ENCODE measurements at places on chromosomes 4 and X.

DNA sequence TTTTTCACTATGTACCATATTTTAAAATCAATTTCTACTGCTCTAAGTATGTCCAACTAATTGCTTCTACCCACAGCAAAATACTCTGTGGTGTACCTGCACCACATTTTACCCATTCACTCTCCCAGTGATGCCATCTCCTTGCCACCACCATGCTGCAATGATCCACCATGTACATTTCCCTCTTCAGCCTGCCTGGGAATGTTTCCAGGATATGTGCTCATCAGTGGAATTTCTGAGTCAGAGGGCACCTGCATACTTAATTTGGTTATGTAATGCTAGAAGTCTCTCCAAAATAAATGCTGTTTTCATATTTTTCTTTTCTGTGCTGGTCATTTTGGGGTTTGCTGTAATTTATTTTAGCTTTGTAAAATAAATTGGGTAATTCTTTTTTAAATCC, 33.2 kb upstream of the OCIAD2 start:
- DNase-seq, result peak; percentile 21

DNA sequence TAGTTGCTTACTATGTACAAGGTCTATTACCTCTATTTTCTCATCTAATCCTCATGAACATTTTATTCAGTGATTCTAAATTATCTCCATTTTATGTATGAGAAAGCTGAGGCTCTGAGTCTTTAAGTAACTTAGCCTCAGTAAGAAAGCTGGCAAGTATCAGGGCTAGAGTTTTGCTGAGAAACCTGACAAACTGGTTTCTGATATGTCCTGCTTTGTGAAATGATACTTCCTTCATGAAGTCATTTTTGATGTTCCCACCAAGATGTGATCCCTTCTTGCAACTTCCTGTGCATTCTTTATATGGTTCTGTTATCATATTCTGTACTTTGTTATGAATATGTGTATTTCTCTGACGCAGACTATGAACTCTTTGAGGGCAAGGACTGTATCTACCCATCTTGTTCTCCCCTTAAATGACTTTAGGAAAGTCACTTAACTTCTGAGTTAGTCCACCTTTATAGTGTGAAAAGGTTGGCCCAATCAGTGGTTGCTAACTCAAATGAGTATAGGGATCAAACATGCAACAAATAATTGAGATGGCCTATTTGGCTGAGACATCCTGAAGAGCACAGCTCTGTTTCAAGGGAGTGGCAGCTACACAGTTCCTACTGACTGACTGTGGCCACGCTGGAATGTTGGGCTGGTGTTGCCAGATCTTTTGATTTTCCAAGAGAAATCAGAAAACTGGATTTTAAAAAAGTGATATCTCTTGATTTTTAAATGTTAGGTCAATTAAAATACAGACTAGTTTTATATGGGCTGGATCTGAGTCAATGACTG, 127.9 kb upstream of the AMOT start:
- DNase-seq, result no peak

DNA sequence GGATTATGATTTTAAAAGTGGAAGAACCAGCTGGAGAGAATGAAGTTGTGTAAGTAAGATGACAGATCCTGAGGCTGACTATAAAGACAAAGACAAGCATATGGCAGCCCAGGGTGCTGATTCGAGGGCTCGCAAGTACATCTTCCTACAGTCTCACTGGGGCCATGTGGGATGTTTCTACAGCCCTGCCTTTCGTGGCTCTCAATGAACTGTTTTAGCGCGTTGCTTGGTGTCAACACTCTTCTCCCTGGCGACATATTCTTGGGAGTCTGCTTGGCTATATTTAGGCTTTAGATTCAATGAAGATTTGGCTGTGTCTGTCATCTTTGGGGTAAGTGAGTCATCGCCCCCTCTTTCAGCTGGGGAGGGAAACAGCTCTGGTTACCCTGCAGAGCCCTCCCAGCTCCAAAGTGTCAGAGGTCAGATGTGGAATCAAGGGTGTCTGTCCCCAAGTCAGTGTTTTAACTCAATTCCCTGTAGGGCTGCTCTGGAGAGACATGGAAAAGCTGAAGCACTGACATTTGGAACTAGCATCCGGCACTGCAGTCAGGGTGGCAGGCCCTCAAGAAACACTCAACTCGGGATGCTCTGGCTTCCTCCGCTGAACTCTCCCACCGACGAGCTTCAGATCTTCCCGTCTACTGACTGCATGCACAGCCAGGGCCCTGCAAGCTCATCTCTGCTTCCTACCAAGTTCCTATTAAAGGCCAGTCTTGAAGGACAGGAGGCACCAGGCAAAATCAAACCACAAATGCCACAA, 65.7 kb downstream of the GATB start:
- no peak for DNase-seq

GRCh38 chrX:45266456-45266855, 65.8 kb upstream of the DIPK2B start:
- DNase-seq, result no peak

- DNase-seq, result no peak
Measured at GRCh38 chr4:163939597-163939996, 445.1 kb downstream of the TMA16 start.

- no peak for DNase-seq
Measured at GRCh38 chr4:1451106-1451751, 45.0 kb upstream of the NKX1-1 start.

GRCh38 chr4:99507762-99508161, 3.1 kb upstream of the C4orf17 start:
- DNase-seq, result no peak

- DNase-seq, result no peak
Measured at GRCh38 chrX:3143043-3143799, 102.0 kb downstream of the ARSF start.

DNA sequence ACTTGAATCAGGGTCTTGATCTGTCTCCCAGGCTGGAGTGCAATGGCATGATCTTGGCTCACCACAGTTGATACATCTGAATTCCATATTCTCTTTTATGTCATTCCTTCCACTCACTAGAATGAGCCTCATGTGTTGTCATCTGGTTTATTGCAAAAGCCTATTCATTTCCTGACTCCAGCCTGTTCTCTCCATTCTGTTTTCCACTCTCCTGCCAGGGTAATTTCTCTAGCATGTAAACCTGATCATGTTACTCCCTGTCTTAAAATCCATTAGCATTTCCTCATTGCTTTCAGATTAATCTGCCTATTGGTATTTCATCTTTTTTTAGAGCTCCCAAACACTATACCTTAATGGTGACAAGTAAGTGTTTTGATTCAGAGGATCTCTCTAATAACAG, 4.3 kb upstream of the DDX60L start:
- DNase-seq, result peak; percentile 28

DNA sequence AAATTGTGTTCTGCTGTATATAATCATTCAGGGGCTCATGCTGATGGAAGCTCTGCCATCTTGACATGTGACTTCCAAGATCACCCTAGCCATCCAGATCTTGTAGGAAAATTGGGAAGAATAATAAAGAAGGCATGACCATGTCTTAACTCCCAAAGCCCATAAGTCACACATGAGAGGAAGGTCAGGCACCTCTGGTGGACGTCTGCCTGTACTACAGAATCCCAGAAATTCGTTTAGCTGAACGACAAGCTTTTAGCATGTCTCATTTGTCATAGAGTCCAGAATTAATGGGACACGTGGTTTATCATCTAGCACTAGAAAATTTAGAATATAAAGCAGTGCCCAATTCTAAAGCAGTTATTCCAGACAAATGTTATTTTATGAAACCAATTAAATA, 212.7 kb downstream of the CENPC start:
- peak; percentile 4 for DNase-seq

DNA sequence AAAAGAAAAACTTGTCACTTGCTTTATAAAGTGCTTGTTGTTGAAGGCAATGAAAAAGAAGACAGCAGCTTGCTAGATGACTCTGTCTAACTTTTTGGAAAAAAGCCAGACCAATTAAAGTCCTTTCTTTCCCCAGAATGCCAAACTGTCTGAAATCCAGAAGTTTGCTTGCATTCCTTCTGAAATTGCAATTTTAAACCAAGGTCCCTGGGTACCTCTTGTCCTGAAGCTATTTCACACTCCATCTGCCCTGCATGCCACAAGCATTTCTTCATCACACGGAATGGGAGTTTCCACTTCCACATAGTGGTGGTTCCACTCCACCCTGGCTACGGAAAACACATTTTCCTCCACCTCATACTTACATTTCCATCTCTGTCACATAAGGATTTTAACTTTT, 101.0 kb downstream of the PAPSS1 start:
- DNase-seq, result peak; percentile 67

DNA sequence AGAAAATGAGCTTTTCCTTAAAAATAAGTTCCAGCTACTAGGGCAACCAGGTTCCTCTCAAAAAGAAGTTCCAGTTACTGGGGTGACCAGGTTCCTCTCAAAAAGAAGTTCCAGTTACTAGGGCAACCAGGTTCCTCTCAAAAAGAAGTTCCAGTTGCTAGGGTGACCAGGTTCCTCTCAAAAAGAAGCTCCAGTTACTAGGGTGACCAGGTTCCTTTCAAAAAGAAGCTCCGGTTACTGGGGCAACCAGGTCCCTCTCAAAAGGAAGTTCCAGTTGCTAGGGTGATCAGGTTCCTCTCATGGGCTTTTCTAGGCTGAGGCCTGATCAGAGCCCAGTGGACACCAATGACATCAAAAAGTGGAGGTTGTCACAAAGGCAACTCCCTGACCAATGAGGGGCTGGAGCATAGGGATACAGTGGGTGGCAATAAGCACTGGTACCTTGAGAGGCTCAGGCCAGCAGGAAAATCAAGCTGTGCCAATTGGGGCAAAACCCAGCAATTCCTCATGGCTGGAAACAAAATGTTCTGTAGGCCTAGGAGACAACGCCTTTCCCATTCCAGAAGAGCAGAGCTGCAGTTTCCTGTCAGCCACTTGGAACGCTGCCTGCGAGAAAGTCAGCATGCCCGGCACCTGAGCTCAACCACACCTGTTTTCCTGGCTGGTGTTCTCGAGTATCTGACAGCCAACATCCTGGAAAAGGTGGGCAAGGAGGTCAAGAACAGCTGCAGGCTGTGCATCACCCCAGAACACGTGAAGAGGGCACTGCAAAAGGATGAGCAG, 12.3 kb upstream of the SYTL5 start:
- no peak for DNase-seq

DNA sequence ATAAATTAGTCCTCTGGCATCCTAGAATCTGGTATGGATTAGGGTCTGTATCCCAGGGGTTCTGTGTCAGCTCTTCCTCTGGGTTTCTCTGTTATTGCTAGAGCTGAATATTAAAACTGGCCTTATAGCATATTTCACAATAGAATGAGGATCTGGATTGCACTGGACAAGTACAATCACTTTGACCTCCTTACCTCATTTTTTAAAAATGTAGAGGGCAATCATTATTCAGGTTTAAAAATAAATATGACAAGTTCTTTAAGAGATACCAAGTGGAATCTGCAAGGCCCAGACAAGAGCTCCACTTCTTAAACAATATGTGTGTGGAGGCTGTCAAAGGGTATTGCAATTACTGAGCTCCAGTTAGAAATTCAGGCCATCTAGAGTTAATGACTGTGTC, 1.4 kb downstream of the PALLD start:
- DNase-seq, result no peak

DNA sequence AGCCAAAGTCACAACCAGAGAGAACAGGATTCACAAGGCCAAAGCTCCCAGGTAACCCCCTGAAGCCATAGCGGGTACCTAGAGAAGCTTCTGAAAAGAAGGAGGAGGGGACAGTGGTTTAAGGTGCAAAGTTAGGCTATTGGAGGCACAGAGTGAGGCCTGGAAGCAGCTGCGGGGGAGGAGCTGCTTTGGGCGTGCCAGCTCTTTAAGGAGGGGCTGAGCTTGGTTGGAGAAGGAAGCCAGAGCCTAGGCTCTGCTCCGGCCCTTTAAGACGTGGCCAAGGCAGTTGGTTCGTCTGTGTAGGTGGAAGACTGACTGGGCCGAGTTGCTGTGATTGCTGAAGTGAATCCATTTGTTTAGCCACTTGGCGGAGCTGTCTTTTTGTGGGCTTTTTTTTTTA, 1.5 kb downstream of the KLF8 start:
- peak; percentile 68 for DNase-seq

DNA sequence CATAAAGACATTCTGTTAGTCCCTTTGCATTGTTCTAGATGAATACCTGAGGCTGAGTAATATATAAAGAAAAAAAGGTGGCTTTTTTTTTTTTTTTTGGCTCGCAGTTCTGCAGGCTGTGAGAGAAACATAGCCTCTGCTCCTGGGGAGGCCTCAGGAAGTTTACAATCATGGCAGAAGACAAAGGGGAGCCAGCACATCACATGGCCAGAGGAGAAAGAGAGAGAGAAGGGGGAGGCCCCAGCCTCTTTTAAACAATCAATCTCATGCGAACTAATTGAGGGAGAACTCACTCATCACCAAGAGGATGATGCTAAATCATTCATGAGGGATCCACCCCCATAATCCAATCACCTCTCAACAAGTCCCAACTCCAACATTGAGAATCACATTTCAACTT, 364.0 kb upstream of the EPHA5 start:
- no peak for DNase-seq

DNA sequence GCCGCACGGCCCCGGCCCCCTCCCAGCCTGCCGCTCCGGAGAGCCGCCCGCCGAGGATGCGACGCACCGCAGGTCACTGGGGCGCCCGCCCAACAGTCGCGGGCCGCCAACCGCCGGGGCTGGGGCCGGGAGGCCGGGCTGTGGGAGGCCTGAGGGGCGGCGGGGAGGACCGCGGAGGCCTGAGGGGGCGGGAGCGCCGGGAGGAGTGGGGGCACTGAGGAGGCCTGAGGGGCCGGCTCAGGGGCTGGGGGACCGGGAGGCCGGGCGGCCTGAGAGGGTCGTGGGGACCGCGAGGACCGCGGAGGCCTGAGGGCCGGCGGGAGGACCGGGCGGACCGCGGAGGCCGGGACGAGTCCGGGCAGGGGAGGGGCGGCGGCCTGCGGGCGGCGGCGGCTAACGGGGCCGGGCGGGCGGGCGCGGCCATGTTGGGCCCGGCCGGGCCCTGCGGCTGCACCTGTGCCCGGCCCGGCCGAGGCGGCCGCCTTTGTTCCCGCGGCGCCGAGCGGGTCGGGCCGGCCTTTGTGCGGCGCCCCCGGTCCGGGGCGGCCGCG, 353 bp downstream of the NSD2 start:
- DNase-seq, result peak; percentile 70

DNA sequence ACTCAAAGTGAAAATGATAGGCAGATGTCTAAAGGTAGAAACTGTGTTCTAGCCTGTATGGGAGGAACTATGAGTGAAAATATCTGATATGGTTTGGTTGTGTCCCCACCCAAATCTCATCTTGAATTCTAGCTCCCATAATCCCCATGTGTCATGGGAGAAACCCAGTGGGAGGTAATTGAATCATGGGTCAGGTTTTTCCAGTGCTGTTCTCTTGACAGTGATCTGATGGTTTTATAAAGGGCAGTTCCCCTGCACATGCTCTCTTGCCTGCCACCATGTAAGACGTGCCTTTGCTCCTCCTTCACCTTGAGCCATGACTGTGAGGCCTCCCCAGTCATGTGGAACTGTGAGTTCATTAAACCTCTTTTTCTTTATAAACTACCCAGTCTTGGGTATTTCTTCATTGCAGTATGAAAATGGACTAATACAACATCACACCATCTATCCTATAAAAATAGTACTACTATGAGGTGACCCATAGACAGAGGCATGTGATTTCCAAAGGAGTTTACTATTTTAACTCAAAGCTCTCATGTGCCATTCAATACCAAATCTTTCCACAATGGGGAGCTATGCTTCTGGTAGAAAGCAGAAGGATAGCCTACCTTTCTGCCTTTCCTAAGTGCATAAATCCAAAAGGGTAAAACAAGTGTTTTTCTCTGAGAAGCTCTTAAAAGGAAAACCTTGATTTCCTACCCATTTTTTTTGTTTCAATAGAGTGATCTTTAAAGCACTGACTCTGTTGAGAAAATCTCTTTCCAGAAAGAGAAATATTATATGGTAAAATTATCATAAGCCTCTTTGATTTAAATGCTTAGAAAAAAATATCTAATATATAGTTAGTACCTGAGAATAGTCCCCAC, 38.8 kb downstream of the SEC31A start:
- DNase-seq, result no peak

GRCh38 chr4:34486461-34487363, 1757.6 kb downstream of the ARAP2 start:
- no peak for DNase-seq
